Osteocyte (in vitro differentiated cells): ENCODE measurements at places on chromosomes 2 and 18.
A peak's percentile ranks its signal among the peaks of the same experiment; 100 is the strongest.

- peaks cover 4% of the 10 kb centered on the region for H3K4me1 ChIP-seq
- no peaks in the 10 kb centered on the region for H3K36me3 ChIP-seq
- DNase-seq = no peak
- no peak overlapping the region for H3K4me3 ChIP-seq
- no peak overlapping the region for H3K27ac ChIP-seq
- no peaks in the 10 kb centered on the region for H3K27me3 ChIP-seq
Measured at GRCh38 chr2:230985519-230986231, 10.2 kb upstream of the SPATA3 start.

DNA sequence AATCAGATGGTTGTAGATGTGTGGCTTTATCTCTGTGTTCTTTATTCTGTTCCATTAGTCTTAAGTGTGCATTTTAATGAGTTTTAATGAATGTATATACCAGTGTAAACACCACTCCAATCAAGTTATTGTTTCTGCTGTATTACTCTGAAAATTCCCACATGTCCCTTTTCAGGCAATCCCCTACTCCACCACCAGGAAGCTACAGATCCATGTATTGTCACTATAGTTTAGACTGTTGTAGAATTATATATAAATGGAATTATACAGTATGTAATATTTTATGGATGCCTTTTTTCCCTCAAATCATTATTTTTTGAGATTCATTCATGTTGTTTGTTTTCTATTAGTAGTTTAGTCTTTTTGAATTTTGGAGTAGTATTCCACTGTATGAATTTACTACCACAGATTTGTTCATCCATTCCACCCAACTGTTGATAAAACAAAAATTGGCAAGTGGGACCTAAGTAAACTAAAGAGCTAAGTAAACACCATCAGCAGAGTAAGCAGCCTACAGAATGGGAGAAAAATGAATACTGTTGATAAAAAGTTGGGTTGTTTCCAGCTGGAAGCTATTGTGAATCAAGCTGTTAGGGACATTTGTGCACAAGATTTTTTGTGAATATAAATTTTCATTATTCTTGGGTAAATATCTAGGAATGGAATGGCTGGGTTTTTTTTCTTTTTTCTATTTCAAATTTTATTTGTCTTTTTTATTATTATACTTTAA is 262.0 kb downstream of the CAMKMT start:
- H3K27ac ChIP-seq = no peak overlapping the region
- no peak for DNase-seq
- H3K27me3 ChIP-seq = no peaks in the 10 kb centered on the region
- no peak overlapping the region for H3K4me3 ChIP-seq
- no peaks in the 10 kb centered on the region for H3K4me1 ChIP-seq
- no peaks in the 10 kb centered on the region for H3K36me3 ChIP-seq

DNA sequence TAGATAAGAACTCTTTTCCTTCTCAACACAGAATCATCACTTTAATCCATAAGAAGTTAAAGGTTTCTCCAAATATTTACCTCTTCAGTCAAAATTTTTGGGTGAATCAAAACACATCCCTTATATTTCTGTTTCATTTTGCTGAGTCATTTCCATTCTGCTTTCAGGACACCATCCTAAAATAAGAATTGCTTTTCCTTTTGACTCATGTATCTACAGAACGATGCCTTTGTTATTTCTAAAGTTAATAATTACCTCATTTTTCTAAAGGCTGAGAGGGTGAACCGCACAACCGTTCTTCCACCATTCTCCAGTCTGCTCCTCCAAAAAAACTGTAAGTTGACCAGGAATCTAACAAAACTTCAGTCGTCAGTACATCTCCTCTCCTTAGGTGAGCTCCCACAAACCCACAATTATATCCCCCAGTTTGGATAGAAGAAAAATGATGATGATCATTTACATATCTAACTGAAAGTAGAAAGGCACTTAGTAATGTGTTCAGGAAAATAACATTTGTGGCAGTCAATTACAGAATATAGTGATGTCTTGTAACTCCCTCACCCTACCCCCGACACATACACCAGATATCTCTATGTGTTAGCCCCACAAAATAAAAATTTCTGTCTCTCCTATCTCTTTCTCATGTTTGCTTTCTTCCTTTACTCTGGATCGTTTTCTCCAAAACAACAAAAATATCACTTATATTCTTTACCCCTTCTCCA is 162.5 kb downstream of the RAD51AP2 start:
- H3K36me3 ChIP-seq = no peaks in the 10 kb centered on the region
- H3K27me3 ChIP-seq = no peaks in the 10 kb centered on the region
- H3K27ac ChIP-seq = no peak overlapping the region
- no peaks in the 10 kb centered on the region for H3K4me1 ChIP-seq
- DNase-seq = no peak
- H3K4me3 ChIP-seq = no peak overlapping the region

- H3K27ac ChIP-seq = no peak overlapping the region
- H3K36me3 ChIP-seq = no peaks in the 10 kb centered on the region
- H3K4me1 ChIP-seq = no peaks in the 10 kb centered on the region
- DNase-seq = no peak
- H3K4me3 ChIP-seq = no peak overlapping the region
- peaks cover 17% of the 10 kb centered on the region for H3K27me3 ChIP-seq
Measured at GRCh38 chr2:65661980-65662653, 229.7 kb upstream of the SPRED2 start.

DNA sequence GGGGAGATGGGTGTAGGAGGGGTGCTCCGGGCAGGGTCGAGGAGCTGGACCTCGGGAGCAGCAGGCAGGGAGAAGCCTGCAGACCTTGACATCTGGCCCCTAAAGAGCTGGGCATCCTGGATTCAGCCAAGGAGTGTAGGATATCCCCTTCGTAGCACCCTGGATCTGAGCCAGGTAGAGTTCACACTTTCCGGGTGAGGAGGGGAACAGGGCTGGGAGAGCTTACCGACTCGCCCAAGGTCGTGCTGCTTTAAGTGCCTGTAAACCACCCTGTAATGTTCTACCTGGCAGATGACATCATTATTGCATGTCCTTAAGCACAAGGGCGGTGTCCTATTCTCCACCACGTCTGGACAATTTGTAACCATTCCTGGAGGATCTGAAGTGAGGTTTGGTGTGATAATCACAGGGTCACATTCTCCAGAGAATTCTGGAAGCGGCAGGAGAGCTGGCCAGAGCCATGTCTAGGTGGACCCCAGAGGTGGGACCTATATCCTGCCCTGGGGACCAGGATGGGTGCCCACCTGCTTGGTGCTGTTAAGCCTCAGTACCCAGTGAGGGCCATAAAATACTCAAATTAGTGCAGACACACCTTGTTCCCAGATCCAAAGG is 14.6 kb downstream of the ITM2C start:
- H3K4me1 ChIP-seq = peaks cover 8% of the 10 kb centered on the region
- H3K27ac ChIP-seq = no peak overlapping the region
- H3K36me3 ChIP-seq = peaks cover 26% of the 10 kb centered on the region
- no peak for DNase-seq

DNA sequence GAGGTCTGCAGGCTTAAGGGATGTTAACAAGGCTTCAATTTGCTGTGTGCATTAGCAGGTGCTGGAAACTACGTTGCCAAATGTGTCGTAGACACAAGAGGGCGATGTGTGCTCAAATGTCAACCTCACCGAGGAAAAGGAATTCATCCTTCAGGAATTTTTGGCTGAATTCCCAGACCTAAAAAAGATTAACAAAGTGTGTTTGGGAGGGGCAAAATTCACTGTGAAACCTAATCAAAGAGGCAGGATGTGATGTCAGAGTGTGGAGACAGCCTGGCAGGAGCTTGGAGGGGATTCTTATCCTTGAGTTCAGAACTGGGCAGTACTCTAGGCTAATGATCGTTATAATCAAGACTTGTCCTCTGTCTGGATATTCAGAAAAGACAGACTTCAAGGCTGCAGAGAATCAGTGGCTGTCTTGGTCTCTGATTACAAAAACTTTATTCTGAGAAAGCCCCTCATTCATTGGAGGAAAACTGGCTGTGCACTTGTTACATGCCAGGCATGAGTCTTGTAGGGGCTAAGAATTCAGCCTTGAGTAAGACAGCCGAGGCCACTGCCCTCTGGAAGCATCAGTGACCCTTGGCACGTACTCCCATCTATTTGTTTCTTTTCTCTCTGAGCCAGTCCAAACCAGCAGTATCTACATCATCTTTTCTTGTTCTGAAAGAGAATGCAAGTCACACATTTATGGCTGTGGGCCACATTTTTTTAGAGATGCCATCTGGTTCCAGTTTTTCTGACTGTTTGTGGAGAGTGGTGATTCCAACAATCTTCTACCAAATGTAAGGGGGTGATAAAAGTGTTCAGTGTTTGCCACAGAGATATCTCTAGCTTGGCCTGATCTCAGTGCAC is 18.7 kb upstream of the SCYGR1 start:
- DNase-seq = peak; percentile 87
- peak overlapping the region; percentile 86 for H3K27ac ChIP-seq
- peaks cover 19% of the 10 kb centered on the region for H3K4me1 ChIP-seq
- H3K36me3 ChIP-seq = no peaks in the 10 kb centered on the region

- no peak for DNase-seq
- no peaks in the 10 kb centered on the region for H3K27me3 ChIP-seq
- peaks cover 4% of the 10 kb centered on the region for H3K36me3 ChIP-seq
- peak overlapping the region; percentile 74 for H3K27ac ChIP-seq
Measured at GRCh38 chr2:65370387-65371073, 61.9 kb downstream of the SPRED2 start.

GRCh38 chr2:81196383-81196851 is 891.9 kb upstream of the LRRTM1 start:
- DNase-seq = peak; percentile 84
- no peak overlapping the region for H3K27ac ChIP-seq
- no peaks in the 10 kb centered on the region for H3K4me1 ChIP-seq
- no peak overlapping the region for H3K4me3 ChIP-seq
- no peaks in the 10 kb centered on the region for H3K36me3 ChIP-seq

DNA sequence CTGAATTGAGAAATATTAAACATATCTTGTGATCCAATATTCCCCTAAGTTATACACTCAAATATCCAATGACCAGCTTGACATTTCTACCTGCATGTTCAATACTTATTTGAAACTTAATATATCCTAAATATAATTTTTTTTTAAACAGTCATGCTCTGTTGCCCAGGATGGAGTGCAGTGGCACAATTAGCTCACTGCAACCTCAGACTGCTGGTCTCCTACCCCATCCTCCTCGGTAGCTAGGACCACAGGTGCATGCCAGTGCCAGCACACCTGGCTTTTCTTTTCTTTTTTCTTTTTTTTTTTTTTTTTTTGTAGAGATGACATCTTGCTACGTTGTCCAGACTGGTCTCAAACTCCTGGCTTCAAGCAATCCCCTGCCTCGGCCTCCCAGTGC is 4.2 kb downstream of the KYNU start:
- peaks cover 27% of the 10 kb centered on the region for H3K4me1 ChIP-seq
- DNase-seq = no peak
- H3K36me3 ChIP-seq = no peaks in the 10 kb centered on the region
- no peaks in the 10 kb centered on the region for H3K27me3 ChIP-seq

GRCh38 chr2:138185827-138186226 is 221.6 kb downstream of the HNMT start:
- no peak overlapping the region for H3K27ac ChIP-seq
- H3K4me3 ChIP-seq = no peak overlapping the region
- H3K27me3 ChIP-seq = peaks cover 20% of the 10 kb centered on the region
- H3K36me3 ChIP-seq = no peaks in the 10 kb centered on the region

DNA sequence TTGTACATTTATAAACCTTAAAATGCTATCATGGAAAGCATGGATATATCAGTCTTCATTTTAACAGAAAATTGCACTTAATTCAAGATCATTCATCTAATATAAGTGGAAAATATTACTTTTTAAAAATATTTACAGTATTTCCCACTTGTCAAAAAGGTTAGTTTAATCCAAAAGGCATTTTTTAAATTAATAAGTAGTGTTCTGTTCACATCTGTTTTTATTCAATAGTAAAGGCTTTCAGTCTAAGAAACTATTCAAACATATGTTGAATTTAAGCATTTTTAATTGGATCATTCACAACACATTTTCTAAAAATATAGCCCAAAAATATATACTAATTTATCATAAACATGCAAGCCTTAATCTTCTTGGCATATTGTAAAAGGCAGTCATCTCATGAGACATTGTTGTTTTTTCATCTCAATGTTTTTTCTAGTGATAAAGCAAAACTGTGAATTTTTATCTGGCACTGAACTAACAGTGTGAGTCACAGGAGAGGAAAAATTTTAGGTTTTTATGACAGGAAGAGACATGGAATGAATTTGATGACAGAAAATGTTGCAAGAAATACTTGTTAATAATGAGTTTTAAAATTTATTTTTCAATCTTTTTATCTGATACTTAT is 1642.5 kb upstream of the TMEFF2 start:
- peak overlapping the region; percentile 88 for H3K27ac ChIP-seq
- DNase-seq = no peak

- no peak overlapping the region for H3K27ac ChIP-seq
- no peak overlapping the region for H3K4me3 ChIP-seq
- H3K27me3 ChIP-seq = no peaks in the 10 kb centered on the region
- H3K4me1 ChIP-seq = peaks cover 38% of the 10 kb centered on the region
- H3K36me3 ChIP-seq = peaks cover 6% of the 10 kb centered on the region
- DNase-seq = no peak
Measured at GRCh38 chr2:127665267-127665893, 9.9 kb downstream of the LIMS2 start.

- H3K4me3 ChIP-seq = no peak overlapping the region
- H3K36me3 ChIP-seq = peaks cover under 1% of the 10 kb centered on the region
- H3K27ac ChIP-seq = no peak overlapping the region
- peaks cover 4% of the 10 kb centered on the region for H3K4me1 ChIP-seq
- DNase-seq = no peak
Measured at GRCh38 chr2:35428548-35428947, 927.0 kb upstream of the CRIM1 start.

DNA sequence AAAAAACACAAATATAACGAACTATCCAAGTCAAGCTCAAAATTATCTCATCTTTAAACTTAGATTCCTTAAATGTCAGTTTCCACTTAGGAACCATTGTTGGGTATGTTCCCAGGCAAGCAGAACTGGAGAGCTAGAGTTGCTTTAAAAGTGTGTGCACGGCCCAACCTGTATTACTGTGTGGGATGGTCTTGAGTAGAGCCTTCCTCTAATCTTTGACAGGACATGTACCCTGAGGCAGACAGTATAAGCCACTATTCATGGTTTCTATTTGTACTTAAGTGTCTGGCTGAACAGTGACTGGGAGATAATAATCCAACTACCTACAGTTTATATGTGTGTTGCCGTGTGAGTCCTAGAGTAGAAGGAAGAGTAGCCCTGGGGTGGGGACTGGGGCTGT is 239.7 kb downstream of the GPD2 start:
- peaks cover 17% of the 10 kb centered on the region for H3K27me3 ChIP-seq
- H3K27ac ChIP-seq = no peak overlapping the region
- no peaks in the 10 kb centered on the region for H3K4me1 ChIP-seq
- no peak for DNase-seq
- H3K36me3 ChIP-seq = no peaks in the 10 kb centered on the region

DNA sequence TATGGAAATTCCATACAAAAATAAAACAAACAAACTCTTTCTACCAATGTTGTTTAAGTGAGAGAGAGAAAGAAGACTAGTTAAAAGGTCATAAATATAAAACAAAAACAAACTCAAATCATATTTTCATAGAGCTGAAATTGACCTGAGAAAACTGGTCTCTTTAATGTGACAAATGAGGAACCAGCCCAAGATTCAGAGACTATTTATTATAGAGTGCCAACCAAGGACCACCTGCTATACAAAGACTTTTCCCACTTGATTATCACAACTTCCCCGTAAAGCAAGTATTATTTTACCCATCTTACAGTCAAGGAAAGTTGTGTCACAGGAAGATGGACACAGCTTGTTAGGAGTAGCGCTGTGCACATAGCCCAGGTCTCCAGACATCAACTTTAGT is 13.3 kb downstream of the ANKRD44 start:
- no peaks in the 10 kb centered on the region for H3K36me3 ChIP-seq
- H3K4me3 ChIP-seq = no peak overlapping the region
- no peaks in the 10 kb centered on the region for H3K27me3 ChIP-seq
- no peak overlapping the region for H3K27ac ChIP-seq

- no peak overlapping the region for H3K27ac ChIP-seq
- H3K36me3 ChIP-seq = peaks cover 7% of the 10 kb centered on the region
- H3K4me1 ChIP-seq = peaks cover 25% of the 10 kb centered on the region
- H3K27me3 ChIP-seq = no peaks in the 10 kb centered on the region
Measured at GRCh38 chr18:77037567-77037966, 95.0 kb downstream of the MBP start.
